Stimulated activated CD8-positive, alpha-beta memory T cell treated with anti-CD3 and anti-CD28 coated beads, Interleukin-4, amount 100 ng/mL, for 1 hour (primary cell): ENCODE measurements at places on chromosomes 5 and 9.

- no peak for DNase-seq
Observed at GRCh38 chr9:101055516-101055915, 27.0 kb downstream of the PLPPR1 start.

GRCh38 chr5:36934740-36935356 is 58.3 kb downstream of the NIPBL start:
- DNase-seq = no peak

DNA sequence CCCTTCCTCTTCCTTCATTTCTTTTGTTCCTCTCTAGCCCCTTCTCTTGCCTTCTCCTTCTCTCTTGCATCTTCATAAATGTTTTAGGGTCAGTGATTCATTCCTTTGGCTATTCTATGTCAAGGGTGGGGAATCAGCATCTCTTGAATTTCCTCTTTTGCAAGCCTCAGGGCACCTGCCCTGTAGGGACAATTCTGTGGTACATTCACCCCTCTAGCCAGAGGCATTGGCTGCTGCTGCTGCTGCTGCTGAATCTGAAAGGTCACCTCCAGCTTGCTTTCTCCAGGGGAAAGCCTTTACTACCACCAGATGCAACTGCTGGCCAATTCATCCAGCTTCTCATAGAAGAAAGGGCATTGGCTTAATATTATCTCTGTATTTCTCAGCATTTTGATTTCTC is 87.3 kb downstream of the INSYN2B start:
- no peak for DNase-seq

GRCh38 chr5:141709699-141710267 is 27.8 kb upstream of the ARAP3 start:
- no peak for DNase-seq

DNA sequence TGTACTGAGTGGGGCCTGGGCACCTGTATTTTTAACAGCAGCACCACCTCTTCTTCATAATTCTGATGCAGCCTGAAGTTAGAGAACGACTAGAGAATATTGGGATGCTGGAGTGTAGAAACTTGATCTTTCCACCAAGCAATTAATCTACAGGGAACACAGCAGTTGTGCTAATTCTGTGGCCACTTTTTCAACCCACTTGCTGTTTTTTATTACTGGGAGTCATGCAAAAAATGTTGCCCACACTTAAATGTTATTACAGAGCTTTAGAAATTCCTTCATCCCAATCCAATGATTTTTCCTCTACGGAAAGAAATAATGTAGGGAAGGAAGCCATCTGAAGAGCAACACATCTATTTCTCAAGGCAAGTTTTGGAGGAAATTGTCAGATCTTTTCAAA is 190.9 kb upstream of the TUT7 start:
- DNase-seq = no peak

DNA sequence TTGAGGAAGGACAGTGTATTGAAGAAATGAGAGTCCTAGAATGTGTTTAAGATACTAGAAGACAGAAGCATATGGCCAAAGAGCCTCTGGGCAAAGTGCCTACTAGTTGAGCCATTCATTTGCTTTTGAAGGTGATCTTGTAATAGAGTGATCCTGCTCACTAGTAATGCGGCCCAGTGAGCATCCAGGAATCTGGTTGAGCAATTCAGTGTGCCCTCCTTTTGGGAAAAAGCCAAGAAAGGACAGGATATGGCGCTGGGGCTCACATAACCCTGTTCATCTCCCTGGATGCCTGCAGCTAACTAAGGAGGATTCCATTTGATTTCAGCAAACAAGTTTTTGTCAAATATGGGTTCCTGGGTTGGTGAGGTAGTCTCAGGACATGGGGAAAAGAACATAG is 16.3 kb downstream of the ADAM19 start:
- no peak for DNase-seq

- no peak for DNase-seq
Observed at GRCh38 chr9:1415146-1415545, 365.0 kb downstream of the DMRT2 start.
